Mucosa of gallbladder (tissue), 1 donor: ENCODE measurements at places on chromosomes 3 and 15.
A peak's percentile ranks its signal among the peaks of the same experiment; 100 is the strongest.

- DNase-seq = peak; percentile 68
Measured at GRCh38 chr3:49671291-49672288, 2.6 kb upstream of the APEH start.

DNA sequence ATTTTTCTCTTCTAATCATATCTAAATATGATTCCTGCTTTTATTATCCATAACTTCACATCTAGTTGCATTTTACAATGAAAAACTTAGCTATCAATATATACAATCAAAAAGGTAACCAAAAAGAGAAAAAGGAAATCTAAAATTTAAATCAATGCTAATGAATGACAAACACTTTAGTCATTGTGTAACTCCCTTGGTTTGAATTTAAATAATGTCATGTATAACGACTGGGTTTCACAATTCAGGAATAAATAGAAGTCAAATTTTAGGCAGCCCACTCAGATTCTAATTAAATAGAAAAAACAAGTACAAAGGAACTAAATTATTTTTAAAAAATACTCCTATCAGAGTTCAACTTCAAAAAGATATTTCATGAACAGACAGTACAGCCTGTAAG is 26.9 kb downstream of the DPH6 start:
- no peak for DNase-seq

- DNase-seq = no peak
Measured at GRCh38 chr3:140822401-140823047, 119.1 kb upstream of the SLC25A36 start.

DNA sequence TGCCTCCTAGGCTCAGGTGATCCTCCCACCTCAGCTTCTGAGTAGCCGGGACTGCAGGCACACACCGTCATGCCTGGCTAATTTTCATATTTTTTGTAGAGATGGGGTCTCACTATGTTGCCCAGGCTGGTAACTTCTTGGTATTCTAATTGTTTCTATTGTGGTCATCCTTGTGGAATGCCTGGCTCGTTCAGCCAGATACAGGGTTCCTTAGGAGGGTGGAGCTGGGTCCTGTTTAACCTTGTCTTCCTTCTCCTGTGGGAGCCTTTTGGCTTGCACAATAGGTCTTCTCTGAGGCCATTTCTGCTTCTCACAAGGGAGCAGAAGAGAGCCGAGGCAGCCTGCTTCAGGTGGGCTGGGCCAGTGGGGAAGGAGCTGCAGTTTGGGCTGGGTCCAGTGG is 15.7 kb downstream of the PLEKHO2 start:
- DNase-seq = no peak

DNA sequence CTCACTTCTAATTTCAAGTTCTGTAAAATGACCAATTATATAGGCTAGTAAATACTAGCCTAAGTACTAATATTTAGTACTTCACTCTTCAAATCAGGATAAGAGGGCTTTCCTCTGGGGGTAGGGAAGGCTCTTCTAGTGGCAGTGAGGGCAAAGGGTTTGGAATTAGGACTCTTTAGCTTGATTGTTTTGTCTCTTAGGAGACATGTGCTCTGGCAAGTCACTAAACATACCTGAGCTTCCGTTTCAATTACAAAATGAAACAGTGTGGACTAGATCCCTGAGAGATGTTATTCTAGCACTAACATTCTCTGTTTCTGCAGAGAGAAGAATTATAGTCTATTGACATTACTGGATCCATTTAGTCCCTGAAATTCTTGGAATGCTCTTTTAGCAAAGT is 71.5 kb downstream of the PCOLCE2 start:
- no peak for DNase-seq

DNA sequence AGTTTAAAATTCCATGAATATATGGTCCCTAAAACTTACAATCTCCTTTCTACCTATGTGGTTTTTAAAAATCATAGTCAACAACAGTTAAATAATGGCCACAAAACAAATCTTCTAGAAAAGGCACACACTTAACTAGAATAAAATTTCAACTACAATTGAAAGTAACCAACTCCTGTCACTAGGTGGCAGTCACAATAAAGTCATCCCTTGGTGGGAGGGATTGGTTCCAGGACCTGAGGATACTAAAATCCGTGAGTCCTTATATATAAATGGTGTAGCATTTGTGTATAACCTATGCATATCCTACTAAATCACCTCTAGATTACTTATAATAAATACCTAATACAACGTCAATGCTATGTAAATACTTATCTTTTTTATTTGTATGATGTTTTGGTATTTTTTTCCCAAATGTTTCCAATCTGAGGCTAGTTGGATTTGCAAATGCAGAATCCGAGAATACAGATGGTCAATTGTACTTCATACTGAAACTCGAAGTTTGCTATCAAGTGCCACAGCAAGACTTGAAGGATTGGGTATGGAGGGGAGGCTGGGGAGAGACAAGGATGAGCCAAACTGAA is 172.6 kb downstream of the FMN1 start:
- DNase-seq = no peak

GRCh38 chr3:114874522-114874971 is 272.5 kb downstream of the ZBTB20 start:
- no peak for DNase-seq

DNA sequence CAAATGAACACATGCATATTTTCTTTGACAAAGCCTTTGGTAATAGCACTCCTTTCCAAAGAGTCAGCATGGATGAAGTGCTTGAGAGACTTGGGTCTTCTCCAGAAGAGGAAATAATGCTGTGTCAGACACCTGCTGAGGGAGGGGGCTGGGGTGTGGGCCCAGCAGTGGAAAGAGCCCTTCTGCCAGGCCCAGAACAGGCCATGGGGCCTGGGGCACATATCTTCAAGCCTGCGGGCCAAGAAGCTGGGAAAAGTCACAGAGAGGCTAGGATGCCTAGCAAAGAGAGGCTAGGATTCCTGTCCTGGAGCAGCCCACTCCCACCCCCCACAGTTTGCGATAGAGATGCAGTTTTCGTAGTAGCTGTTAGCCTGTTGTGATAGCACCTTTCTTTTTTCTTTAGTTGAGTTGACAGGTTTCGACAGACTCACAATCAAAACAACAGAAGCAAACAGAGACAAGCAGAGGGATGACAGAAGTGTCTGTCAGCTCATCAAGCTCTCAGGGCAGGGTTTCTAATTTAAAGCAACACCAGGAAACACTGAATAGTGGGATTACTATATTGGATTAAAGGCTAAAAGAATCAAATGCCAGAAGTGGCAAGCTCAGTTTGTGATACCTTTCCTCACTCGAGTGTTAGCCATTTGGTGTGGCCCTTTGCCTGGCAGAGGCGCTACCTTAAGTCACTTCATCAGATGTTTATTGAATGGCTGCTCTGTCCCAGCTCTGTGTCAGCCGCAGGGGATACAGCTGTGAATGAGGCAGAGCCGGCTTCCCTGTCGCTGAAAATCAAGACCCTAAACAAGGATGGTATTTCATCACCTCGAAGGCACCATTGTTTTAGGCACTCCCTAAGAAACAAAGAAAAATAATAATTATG is 19.0 kb downstream of the CMTM7 start:
- DNase-seq = no peak

DNA sequence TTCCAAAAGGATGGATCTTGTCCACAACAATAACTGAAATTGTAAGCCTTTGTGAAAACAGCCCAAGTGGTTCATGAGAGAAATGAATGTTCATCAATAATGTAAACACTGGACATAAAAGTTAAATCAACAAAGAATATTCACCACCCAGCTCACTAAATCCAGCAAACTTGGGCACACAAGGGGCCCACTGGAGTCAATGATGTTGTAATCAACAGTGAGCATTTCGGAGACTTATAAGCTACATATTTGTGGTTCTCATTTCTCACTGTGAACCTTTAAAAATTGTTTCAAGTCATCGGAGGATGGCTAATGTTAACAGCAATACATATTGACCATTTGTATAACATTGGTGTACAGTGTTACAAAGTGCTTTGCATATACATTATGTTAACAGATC is 63.1 kb downstream of the VGLL4 start:
- DNase-seq = no peak

DNA sequence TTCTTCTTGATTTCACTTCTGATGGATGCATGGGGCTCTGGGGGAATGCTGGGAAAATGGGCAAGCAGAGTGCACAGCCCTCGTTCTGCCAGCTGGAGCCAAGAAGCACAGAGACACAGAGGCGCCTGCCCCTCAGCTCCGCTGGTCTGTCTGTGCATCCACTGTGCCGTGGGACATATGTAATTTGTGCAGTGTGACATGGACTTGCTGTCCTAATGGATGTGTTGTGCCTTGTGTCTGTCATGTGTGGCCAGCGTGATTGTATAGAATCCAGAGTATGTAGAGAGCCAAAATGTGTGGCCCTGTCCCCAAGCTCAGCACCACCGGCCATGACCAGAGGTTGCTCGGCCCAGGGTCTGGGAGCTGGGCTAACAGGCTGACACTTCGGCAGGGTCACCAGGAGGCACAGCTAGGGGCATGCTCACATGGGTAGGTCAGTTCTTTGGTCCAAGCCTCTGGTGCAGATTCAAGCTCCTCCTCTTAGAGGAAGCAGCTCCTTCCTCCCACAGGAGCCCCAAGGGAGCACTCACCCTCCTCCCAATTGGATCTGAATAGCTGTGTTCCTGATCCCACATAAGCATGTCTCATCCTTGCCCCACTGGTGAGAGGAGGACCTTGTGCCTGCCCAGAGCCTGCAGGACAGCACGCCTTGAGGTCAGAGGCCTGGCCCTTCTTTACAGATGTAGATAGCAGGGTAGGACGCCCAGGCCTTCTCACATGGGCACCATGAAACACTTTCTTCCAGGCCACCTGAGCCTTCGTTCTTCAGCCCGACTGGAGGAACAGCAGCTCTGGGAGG is 100.8 kb upstream of the ABHD17C start:
- DNase-seq = no peak

GRCh38 chr3:10707400-10708215 is 108.4 kb upstream of the SLC6A11 start:
- no peak for DNase-seq

- DNase-seq = no peak
Measured at GRCh38 chr3:99891610-99892285, 74.1 kb downstream of the CMSS1 start.

DNA sequence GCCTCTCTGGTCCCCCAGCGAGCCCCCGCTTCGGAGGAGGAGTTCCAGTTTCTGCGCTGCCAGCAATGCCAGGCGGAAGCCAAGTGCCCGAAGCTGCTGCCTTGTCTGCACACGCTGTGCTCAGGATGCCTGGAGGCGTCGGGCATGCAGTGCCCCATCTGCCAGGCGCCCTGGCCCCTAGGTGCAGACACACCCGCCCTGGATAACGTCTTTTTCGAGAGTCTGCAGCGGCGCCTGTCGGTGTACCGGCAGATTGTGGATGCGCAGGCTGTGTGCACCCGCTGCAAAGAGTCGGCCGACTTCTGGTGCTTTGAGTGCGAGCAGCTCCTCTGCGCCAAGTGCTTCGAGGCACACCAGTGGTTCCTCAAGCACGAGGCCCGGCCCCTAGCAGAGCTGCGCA is 3.5 kb downstream of the PML start:
- no peak for DNase-seq

DNA sequence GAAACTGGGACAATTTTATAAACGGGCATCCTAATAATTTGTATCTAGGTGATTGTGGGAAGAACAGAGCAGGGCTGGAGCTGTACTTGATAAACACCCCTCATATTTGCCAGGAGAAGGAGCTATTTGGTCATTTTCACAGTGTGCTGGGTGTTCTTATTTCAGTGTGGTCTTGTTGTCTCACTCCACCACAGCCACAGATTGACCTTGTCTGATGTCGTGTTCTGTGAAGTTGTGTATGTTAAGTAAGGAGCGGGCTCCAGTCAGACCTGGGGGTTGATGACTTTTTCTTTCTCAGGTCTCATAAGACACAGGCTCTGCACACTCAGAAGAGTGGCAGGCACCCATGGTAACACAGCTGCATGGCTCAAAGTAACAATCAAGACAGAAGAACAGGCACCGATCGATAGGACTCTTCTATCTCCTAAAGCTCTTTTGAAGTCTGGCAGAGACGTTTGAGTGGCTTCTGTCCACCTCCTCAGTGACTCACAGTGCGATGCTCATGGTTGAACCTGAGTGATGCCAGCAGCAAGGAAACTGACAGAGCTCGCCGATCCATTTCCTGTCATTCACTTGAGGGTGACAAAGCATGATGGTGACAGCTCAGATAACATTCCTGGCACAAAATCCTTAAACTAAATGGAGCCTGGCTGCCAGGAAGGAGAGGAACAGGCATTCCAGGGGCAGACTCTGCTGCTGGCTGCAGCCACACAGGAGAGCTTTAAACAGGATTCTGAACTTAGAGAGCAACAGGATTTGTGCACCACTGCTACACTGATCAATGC is 20.8 kb downstream of the DPH3 start:
- DNase-seq = no peak

DNA sequence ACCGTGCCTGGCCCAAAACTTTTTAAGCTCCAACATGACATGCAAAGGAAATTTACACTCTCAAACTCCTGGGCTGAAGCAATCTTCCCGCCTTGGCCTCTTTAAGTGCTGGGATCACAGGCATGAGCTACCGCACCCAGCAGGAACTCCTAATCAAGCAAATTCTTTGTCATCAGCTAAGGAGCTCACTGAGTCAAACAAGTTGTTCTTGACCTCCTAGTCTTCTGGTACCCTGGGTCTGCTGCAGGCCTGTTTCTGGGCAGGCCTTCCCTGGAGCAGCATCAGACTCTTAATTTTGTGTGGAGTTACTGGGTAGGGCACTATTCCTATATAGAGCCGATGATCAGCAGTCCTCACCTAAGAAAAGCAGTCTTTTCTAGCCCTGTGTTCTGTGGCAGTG is 68.4 kb upstream of the FLNB start:
- DNase-seq = no peak

DNA sequence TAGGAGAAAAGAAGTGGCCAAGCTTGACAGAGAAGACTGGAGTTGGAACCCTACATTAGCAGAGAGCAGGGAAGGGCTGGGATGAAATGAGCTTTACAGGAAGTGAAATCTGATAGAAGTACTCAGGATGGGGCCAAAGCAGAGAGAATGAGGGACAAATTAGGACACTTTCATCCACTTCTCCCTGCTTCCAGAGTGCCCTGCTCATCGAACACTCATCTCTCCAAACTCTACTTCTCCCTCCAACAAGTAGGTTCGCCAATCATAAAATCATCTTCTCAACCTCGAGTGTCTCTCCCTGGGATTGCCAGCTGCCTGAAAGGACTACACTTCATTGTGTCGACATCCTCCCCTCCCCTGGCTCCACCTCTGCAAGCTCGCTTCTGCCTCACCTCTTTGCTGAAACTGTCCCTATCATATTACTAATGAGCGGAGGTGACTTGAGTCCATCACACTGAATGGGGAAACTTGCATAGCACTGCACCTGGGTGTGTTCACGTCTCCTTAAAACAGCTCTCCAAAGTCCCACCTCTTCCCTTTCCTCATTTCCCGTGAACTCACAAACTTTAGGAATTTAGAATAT is 365.8 kb downstream of the FOXP1 start:
- no peak for DNase-seq
